Stimulated activated naive CD4-positive, alpha-beta T cell treated with Interleukin-2 at 50 U/mL for 16 hours (primary cell): ENCODE measurements at places on chromosomes 5 and 9.

DNA sequence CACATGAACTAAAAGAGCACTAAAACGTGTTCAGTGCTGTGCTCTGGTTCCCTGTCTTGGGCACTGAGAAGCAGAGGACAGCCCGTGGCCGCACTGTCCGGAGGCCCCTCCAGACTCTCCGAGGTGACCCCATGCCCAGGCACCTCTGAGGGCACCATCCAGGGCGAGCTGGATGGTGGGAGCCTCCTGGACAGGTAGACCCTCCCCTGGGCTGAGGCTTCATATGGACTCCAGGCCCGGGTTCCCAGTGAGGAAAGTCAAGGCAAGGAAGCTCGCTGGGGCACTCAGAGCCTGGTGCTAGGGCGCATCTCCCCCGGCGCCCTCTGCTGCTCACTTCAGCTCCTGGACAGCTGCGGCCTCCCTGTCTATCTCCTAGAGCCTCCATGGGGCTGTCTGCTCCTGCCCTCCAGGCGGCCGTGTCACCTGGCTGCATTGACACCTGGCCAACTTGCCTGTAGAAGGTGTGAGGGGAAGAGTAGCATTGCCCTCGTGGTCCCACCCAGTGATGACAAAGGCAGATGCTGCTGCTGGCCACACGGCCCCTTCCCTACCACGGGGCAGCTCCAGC, 178.2 kb upstream of the IRX1 start:
- DNase-seq: no peak

- DNase-seq: no peak
Observed at GRCh38 chr9:111020594-111020993, 17.7 kb downstream of the LPAR1 start.

DNA sequence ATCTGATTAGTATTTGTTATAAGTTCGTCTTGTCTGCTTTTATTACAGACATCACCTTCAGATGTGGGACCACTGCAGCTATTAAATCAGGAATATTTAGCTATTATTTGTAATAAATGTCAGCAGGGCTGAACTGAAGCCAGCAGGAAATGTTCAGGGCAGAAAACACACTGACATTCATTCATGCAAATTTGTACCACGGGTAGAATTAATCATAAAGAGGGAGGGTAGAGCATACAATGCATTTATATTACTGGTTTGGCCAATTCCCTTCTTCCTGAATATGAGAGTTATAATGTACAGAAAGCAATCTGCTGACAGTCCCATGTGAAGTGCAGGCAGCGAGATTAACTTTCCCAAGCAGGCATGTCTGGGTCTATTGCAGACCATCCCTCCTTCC, 117.3 kb upstream of the NUDT12 start:
- no peak for DNase-seq

GRCh38 chr5:131356619-131357018, 92.8 kb downstream of the CDC42SE2 start:
- DNase-seq: no peak

DNA sequence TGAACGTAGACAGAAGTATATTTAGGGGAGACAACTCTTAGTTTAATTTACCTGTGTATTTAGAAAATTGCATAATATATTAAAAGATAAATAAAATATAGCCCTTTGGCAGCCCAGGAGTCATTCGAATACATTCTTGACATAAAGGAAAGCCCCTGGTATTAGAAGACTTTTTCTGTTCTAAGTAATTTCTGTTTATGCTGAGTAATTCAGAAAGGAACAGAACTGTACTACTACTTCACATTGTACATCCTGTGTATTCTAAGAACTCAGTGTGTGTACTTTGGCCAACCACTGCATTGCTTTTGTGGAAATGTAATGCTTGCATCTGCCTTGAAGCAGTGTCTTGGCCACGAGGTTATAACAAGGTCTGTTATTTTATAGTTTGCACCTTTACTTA, 136.4 kb downstream of the KDM4C start:
- DNase-seq: no peak

- no peak for DNase-seq
Observed at GRCh38 chr9:132810314-132810713, 67.8 kb downstream of the AK8 start.

GRCh38 chr9:3912817-3913216, 387.0 kb upstream of the RFX3 start:
- no peak for DNase-seq

DNA sequence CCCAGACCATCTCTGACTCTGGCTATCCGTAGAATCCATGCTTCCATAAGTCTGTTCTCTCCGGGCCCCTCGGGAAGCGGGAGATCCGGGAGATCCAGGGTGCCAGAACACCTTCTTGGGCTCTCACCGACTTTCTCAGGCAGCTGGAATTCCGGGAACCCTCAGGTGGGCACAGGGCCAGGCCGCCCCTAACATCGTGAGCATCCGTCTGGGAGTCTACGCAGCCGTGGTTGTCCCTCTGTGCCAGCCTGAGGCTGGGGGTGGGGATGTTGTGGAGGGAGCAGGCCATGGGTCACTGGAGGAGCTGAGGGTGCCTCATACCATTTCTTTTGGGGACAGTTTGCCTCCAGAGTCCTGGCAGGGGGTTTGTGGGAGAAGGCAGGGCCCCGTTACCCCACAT, 92.3 kb upstream of the COL5A1 start:
- DNase-seq: no peak

DNA sequence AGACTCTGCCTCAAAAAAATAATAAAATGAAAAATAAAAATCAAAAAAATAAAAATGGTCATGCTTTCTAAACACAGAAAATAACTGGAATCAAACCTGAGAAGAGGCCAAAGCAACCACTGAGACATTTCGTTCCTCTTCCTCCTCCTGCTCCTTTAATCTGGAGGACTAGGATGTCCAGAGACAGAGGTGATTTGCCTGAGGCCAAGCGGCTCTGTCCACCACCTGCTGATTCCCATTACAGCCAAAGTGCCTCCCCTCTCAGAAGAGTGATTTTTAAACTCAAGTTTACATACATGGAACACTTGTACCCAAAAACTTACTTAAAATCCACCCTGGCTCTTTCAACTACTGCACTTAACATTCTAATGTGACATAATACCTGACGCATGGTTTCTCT, 65.6 kb downstream of the TLE1 start:
- no peak for DNase-seq

- DNase-seq: no peak
Observed at GRCh38 chr5:36337597-36337996, 35.9 kb upstream of the RANBP3L start.

- no peak for DNase-seq
Observed at GRCh38 chr9:4879115-4879558, 86.4 kb downstream of the RCL1 start.

- no peak for DNase-seq
Observed at GRCh38 chr9:131651599-131651998, 88.3 kb downstream of the RAPGEF1 start.

DNA sequence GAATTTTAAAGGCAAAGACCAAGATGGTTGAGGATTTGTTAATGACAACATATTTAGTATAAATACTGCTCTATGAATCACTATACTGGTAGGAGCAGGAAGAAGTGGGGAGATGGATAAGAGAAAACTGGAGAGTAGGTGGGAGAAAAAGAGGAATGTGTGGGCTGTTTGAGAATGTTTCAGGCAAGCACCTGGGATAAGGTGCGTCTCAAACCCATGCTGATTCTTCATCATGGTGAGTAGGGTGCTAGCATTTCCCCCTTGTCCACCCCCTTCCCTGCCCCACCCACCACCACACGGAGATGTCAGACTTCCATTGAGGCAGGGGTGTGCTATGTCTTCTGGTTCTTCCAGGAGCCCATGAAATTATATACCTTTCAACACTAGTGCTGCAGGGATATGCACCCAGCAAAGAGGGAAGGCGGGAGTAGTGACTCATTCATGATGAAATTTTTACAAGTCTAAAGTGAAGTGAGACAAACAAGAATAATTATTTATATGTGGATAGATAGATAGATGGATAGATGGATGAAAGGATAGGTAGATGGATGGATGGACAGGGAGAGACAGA, 54.3 kb downstream of the MTX3 start:
- DNase-seq: no peak

- DNase-seq: no peak
Observed at GRCh38 chr9:138099803-138100598, 222.4 kb downstream of the CACNA1B start.

DNA sequence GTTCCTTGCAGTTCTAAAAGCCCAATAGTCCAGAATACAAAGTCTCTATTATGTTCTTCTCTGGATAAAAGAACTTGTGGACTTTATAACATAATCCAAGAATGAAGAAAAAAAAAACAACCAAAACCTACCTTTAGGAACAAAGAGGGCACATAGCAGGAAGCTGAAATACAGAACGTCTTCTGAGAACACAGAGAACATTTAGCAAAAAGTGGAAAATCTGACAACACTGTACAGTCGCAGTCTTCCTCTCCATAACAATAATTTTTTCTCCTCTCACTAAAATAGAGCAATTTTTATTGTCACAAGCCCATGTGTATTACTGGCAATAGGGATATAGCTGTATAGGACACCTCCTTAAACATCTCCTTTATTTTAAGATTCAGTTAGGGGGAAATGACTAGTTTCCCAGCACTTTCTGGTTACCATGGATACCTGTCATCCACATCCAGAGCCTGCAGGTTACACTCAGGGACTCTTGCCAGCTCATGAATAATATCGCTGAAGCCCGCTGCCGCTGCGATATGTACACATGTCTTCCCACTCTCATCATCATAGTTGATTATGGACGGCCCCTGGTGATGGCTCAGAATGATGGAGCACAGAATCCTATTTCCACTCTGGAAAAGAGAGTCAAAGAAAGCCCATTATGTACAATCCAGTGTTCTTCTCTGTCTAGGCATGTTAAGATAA, 106.5 kb downstream of the ANKRD55 start:
- no peak for DNase-seq

GRCh38 chr5:140998921-140999410, 32.7 kb downstream of the PCDHAC2 start:
- DNase-seq: no peak

DNA sequence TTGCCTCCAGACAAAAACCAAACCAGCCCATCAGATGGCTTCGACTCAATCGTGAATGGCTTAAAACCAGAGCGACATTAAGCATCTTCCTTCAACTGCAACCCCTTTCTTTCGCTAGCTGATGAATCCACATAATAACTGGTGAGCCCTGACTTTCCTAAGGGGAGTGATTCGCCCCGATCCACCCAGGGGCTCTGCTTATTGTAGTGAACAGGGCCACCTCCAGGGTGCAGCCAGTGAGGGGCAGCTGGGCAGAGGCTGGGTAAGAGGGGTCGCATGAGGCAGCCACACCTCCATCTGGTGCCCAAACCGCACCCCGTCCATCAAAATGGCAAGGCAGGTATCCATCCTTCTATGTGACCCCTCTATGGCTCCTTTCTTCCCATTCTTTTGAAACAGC, 38.0 kb downstream of the SLC35D2 start:
- DNase-seq: no peak

DNA sequence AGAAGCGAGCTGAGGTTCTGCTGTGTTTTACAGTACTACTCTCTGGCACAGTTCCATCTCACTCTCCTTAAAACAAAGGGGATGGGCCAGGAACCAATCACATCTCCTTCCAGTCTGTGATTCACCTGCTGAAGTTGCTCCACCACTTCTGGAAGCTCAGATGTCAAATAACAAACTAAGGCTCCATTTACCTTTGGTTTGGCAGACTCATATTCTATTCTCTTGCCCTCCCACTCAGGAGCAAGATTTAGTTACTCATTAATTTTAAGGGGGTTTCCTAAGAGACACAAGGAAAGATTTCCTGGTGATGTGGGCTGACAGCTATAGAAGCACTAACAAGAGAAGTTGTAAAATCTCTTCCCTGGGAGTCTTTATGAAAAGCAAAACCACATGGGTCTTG, 37.8 kb upstream of the KIF2A start:
- no peak for DNase-seq
